Suppressor macrophage (primary cell): ENCODE measurements at places on chromosomes 4 and X.

DNA sequence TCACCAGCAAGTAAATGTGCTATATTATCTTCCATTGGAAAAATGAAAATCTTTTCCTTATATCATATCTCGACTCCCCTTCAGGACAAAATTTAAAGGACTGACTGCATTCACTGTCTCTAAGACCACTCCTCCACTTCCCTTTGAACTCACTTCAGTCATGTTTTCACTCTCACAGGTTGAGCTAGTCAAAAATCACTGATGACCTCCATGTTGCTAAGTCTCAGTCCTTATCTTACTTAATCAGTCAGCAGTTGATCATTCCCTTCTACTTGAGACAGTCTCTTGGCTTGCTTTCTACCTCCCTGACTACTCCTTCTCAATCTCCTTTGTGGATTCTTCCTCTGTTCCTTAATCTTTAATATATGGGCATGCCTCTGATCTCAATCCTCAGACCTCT, 117.0 kb upstream of the LSM6 start:
- DNase-seq, result no peak

GRCh38 chr4:39963656-39964055, 14.1 kb downstream of the PDS5A start:
- DNase-seq, result no peak

DNA sequence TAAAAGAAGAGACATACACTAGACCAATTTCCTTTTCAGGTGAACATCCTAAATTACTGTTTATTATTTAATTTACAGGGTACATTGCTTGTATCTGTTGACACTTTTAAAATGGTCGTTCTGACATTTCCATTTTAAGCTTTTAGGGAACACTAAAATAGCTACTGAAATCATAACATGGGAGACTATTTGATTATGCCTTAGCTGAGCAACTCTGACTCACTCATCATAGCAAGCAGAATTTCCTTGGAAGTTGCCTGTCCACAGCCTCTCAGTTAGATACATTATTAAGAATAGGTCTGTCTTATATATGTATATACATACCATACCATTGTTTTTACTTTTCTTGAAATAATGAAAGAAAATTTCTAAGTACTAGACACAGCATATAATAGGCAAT, 22.0 kb downstream of the GUCY1B1 start:
- no peak for DNase-seq

- peak; percentile 56 for DNase-seq
These were observed 121.2 kb upstream of the NAP1L5 start for GRCh38 chr4:88818631-88819470.

DNA sequence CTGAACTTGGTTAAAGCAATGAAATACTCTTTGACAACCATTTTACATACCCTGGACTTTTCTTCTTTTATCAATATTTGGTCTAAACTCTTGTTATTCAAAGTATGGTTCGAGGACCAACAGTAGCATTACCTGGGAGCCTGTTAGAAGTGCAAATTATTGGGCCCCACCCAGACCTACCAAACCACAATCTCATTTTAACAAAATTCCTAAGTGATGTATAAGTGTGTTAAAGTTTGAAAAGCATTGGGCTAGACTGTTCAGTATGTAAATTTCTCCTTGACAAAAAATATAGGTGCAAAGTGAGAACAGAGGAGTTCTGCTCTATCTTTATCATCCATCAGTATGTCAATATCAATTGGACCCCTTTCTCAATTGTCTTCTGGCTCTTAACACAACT, 67.1 kb downstream of the PGRMC1 start:
- no peak for DNase-seq

GRCh38 chr4:3184725-3185124, 64.2 kb upstream of the MSANTD1 start:
- no peak for DNase-seq

GRCh38 chr4:32203340-32203739, 1483.2 kb downstream of the PCDH7 start:
- DNase-seq, result no peak
